ENCODE measurements at places on chromosomes 12 and 14.

DNA sequence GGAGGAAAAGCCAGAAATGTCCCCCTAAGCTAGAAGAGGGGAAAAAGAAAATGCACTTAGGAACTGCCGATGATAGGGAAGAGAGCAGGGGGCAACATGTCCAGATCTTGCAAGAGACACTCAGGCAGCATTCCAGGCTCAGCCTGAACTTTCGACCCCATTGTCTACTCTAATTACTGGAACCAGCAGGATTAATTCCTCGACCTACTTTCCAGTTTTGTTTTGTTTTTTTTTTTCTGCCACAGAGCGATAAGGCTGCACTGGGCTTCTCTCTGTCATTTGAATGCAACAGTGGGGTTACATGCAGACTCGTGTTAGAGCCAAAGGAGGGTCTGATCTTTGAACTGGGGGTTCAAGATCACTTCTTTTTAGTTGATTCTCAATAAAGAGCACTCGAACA lies 68.7 kb upstream of the MED13L start:
- DNase-seq: no peak

DNA sequence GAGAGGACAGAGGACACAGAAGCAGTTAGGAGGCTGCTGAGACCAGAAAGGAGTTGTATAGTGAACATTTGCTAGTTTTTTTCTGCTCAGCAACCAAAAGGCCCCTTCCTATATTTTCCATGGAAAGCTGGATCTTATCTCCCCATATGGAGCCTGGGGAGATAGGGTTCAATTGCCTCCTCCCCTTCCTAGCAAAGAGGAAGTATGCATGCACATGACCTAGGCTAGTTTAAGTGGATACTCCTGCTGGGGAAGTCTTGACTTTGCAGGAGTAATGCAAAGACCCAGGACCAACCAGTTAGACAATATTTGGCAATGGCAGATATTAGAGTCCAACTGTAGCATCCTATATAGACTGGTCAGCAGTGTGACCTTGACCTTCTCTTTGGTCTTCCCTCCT lies 15.1 kb downstream of the CHD8 start:
- no peak for DNase-seq

- no peak for DNase-seq
These were observed 114.4 kb downstream of the PRKCH start for GRCh38 chr14:61435563-61436337.

DNA sequence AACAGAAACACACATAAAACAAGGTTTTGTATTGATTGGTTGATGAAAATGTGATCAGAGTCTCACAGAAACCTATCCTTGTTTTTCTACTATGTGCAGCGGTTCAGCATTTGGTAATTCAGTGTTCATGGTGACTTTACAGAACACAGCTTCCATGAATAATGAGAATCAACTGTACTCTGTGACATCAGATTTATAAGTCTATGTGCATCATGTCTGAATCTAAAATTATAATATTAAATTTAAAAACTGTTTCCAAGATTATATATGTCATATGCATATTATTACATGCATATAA lies 104.3 kb downstream of the SLC16A7 start:
- DNase-seq: no peak

DNA sequence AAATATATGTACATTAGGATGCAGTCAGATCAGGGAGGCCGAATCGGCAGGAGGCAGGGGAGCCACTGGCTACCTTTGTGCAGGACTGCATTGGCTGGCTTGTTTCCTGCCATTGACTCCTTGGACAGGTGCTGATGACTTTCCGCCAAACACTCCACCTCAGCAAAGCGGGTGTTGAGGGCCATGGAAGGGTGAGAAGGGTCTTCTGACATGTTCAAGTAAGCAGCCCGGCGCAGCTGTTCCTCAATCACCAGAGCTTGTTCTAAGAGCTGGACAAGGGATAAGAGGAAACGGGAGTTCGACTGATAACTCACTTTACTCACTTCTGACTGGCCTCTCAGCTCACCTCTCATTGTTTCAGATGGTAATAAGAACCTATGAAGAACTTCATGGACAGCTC lies 4.9 kb upstream of the NOP2 start:
- DNase-seq: no peak

- DNase-seq: peak; percentile 91
These were observed at the start of gene NFATC4 for GRCh38 chr14:24367514-24368211. Gene NFATC4, plus strand, starts transcription at chr14:24368184. Its CDS starts 157 bp downstream, at chr14:24368341.

DNA sequence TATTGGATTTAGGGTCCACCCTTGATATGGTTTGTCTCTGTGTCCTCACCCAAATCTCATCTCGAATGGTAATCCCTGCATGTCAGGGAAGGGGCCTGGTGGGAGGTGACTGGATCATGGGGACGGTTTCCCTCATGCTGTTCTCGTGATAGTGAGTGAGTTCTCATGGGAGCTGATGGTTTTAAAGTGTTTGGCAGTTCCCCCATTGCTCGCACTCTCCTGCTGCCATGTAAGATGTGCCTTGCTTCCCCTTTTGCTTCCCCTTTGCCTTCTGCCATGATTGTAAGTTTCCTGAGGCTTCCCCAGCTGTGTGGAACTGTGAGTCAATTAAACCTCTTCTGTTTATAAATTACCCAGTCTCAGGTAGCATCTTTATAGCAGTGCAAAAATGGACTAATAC lies 118.3 kb downstream of the VRK1 start:
- DNase-seq: no peak

DNA sequence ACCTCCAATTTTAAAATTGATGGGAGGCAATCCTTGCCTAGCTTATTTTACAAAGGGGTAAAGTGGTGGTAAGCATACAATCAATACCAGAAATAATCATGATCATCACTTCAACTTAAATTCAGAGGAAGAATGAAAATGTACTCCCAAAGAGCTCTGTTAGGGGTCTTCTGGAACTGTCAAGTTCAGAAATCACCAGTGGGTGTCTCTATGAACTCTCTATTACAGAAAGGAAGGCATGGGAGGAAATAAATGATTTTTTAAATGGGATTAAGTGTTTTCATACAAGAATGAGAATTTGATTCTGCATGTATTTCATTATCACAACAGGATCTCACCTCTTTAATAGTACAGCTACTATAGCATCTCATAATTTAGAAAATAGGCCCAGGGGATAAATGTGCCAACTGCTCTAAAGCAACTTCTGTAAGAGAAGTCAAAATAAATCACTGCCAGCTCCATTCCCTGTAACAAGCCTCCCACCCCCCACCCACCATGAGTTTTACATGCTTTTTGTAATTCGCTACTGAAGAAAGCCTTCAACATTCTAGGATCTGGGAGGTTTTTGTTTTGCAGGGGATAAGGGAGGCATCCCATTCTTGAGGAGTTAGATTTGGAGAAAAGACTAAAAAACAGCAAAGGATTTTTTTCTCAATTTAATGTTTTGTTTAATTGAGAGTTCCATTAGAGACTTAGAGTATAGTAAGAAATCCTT lies 9.7 kb downstream of the DCP1B start:
- DNase-seq: no peak

DNA sequence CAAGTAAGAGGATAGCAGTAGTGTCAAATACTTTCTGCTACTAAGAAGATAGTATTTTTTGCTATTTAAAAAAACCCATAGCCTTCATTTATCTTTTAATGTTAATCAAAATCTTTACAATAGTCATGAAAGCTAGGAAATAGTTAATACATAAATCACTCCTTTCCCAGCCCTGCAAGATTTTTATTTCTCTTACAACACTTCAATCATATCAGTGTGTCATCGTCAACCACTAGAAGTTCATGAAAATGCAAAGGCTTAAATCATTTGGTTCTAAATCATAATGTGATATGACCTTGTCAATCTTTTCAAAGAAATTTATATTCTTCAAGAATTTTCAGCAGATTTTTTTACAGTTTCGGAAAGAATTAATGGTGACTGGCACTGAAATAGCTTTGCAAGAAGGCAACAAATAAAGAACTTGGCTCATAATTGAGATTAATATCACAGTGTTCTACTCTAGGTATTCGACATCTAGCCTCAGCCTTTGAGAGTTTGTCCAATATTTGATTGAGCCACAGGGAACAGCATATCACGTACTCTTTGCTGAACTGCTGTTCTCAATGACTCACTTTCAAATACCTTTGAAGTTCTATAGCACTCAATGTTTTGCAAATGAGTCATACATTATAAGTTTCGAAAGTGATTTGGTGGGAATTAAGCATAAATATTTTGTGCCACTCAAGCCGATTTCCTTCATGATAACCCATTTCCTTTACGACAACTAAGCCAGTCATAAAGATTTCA lies 384.0 kb upstream of the FOXG1 start:
- DNase-seq: no peak

- no peak for DNase-seq
These were observed 50.9 kb downstream of the DAO start for GRCh38 chr12:108930756-108931155.

- DNase-seq: no peak
These were observed 39.1 kb upstream of the PNMA1 start for GRCh38 chr14:73753124-73753886.

DNA sequence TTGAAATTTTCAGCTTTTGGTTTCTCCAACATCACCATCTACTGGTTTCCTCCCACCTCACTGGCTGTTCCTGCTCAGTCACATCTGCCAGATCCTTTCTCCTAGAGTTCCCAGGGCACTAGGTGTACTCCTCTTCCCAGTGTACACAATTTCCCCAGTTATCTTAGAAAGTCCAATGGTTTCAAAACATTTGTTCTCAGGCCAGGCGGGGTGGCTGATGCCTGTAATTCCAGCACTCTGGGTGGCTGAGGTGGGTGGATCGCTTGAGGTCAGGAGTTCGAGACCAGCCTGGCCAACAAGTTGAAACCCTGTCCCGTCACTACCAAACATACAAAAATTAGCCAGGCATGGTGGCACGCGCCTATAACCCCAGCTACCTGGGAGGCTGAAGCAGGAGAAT lies 60.7 kb downstream of the SPPL3 start:
- no peak for DNase-seq

DNA sequence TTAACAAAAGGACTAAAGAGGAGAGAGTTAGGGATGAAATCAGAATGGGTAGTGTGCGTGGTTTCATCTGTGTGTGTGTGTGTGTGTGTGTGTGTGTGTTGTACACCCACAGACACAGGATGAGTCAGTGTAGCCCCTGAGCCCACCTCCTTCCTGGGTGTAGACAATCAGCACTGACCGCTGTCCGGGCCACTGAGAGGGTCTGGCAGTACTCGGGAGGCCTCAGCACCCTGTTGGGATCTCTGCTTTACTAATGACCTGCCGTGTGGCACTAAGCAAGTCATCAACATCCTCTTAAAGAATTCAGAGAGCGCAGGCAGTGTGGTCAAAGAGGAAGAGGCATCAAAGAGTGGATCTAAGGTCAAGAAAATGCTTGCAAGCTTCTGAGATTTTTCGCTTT lies 112.6 kb downstream of the PRMT8 start:
- no peak for DNase-seq

DNA sequence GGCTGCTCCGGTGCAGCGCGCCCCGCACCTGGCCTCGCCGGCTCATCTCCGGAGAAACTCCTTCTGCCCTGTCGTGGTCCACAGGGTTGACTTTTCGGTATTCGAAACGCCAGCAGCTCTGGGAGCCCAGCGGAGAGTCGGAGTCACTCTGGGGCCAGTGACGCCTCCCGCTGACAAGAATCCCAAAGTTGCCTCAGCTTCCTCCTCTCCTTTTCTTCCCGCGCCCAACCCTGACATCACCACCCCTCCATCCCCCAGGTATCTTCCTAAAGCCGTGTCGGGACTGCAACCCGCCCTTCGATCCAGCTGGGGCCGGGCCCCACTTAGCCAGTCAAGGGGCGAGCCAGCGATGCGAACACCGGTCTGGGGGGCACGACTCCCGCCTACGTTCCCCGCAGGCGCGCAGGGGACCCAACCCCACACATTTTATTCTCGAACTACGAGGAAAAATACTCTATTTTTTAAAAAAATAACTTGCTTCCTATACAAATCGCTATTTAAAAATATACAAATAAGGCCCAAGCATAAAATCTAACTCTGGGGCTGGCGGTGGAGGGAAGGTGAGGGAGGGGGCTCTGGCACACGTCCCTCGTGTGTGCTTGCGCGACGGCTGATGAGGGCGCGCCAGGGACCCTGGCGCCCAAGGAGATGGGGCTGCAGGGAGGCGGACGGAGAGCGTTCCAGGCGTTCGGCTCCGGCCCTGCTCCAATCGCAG lies 2.1 kb downstream of the NKX2-8 start:
- DNase-seq: no peak

DNA sequence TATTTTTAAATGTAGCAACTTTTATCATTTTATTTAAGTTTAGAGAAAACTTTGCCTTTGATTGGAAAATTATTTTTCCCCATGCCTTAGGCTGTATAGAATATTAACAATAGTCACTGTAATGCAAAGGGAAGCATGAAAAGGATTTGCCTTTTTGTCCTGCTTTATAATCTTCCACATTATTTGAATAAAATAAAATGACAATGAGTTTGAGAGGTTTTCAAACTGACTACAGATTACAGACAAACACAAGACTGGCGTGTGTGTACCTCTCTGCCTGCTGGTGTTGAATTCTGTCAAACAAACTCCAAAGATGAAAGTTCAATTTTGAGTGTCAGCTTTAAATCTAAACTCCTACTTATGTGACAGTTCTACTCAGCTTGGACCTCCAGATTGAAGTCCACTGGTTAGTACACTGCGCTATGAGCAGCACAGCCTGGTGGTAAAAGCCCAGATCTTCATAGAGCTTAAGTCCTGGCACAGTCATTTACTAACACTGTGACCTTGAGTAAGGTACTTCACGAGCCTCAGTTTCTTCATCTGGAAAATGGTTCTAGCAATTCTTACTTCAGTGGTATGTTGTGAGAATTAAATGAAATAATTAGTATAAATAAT lies 98.3 kb upstream of the CPNE8 start:
- DNase-seq: no peak

GRCh38 chr12:94941440-94941862 lies 62.0 kb downstream of the NDUFA12 start:
- DNase-seq: no peak

- peak; percentile 90 for DNase-seq
These were observed 4.5 kb upstream of the GDF11 start for GRCh38 chr12:55738123-55739024.

- DNase-seq: peak; percentile 82
These were observed 49.6 kb downstream of the CMKLR1 start for GRCh38 chr12:108289350-108290161.

- no peak for DNase-seq
These were observed 35.8 kb downstream of the NUMB start for GRCh38 chr14:73422515-73422914.
